Naive thymus-derived CD8-positive, alpha-beta T cell (primary cell): ENCODE measurements at places on chromosomes 1 and 21.

GRCh38 chr1:184052194-184052559 lies 647 bp downstream of the TSEN15 start:
- no peaks in the 10 kb centered on the region for H3K36me3 ChIP-seq
- peak overlapping the region; percentile 96 for H3K4me3 ChIP-seq
- DNase-seq = no peak
- H3K27ac ChIP-seq = peak overlapping the region; percentile 95
- peaks cover 49% of the 10 kb centered on the region for H3K4me1 ChIP-seq

DNA sequence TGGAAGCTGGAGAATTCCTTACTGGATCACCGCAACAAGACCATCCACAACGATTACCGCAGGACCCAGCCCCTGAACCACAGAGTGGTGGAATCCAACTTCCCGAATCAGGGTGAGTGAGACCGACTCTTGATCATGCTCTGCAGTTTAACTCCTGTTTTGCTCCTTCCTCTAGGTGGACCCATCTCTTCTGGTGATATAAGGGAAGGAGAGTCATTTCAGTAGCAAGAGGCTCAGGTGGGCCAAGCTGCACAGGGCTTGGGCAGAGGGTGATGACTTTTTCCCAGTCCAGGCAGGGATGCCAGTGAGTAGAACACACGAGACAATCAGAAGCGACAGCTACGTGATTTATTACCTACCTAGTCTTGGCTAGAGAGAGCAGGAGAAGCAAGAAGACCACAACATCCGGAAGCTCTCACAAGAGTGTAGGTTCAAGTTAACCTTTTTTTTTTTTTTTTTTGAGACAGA lies 25.2 kb downstream of the CA6 start:
- H3K27me3 ChIP-seq = no peaks in the 10 kb centered on the region
- peaks cover 53% of the 10 kb centered on the region for H3K4me1 ChIP-seq
- peak overlapping the region; percentile 97 for H3K27ac ChIP-seq
- peaks cover 24% of the 10 kb centered on the region for H3K36me3 ChIP-seq
- DNase-seq = peak; percentile 78
- peak overlapping the region; percentile 88 for H3K4me3 ChIP-seq

- no peak for DNase-seq
- H3K36me3 ChIP-seq = no peaks in the 10 kb centered on the region
- H3K27ac ChIP-seq = no peak overlapping the region
- no peaks in the 10 kb centered on the region for H3K4me1 ChIP-seq
Observed at GRCh38 chr1:3431266-3431665, 23.2 kb upstream of the ARHGEF16 start.

DNA sequence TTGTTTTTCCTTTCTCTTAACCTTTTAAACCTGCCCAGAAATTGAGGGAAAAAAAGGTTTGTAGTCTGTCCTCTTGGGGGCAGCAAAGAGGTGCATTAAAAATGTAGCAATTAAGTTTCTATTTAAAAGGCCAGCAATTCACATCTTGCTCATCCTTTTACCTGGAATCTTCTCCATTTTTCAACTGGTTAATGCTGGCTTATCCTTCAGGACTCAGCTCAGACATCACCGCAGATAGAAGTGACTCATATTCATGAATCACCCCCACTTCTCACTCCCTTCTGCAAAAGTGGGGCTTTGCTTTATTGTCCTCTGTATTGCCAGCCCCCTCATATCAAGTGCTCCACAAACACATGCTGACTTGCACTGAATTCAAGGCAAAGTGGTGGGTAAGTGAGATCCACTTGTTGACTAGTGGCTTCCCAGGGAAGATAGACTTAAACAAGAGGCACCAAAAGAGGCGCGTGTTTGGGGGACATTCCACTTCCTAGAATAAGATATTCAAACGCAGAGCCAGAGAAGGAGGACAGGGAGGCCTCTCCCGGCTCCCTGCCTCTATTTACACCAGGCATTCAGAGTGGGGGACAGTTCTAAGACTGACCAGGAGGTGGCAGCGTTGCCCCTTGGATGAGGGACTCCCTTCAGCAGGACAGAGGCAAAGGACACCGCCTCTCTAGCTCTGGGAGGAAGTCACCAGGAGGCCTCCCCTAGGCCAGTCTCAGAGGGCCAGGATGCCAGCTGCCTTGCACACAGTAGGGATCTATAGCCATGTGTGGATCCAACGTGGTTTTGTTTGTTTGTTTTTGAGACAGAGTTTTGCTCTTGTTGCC lies 23.2 kb upstream of the ZNF648 start:
- H3K36me3 ChIP-seq = no peaks in the 10 kb centered on the region
- H3K4me1 ChIP-seq = peaks cover 34% of the 10 kb centered on the region
- no peak overlapping the region for H3K4me3 ChIP-seq
- H3K27ac ChIP-seq = no peak overlapping the region
- H3K27me3 ChIP-seq = no peaks in the 10 kb centered on the region
- DNase-seq = peak; percentile 56

GRCh38 chr1:234726359-234726943 lies 116.5 kb upstream of the IRF2BP2 start:
- no peak for DNase-seq
- no peaks in the 10 kb centered on the region for H3K27me3 ChIP-seq
- no peaks in the 10 kb centered on the region for H3K36me3 ChIP-seq
- H3K4me3 ChIP-seq = no peak overlapping the region
- peak overlapping the region; percentile 100 for H3K27ac ChIP-seq
- H3K4me1 ChIP-seq = peaks cover 86% of the 10 kb centered on the region

GRCh38 chr1:35777109-35777508 lies 7.3 kb upstream of the CLSPN start:
- no peak for DNase-seq
- H3K36me3 ChIP-seq = no peaks in the 10 kb centered on the region
- no peaks in the 10 kb centered on the region for H3K27me3 ChIP-seq
- no peak overlapping the region for H3K4me3 ChIP-seq
- no peaks in the 10 kb centered on the region for H3K4me1 ChIP-seq

GRCh38 chr1:10910681-10911489 lies 101.6 kb upstream of the TARDBP start:
- H3K36me3 ChIP-seq = no peaks in the 10 kb centered on the region
- H3K4me3 ChIP-seq = no peak overlapping the region
- peaks cover 14% of the 10 kb centered on the region for H3K4me1 ChIP-seq
- H3K27ac ChIP-seq = no peak overlapping the region
- no peak for DNase-seq
- peaks cover 2% of the 10 kb centered on the region for H3K27me3 ChIP-seq

- no peak overlapping the region for H3K27ac ChIP-seq
- peaks cover 3% of the 10 kb centered on the region for H3K27me3 ChIP-seq
- no peak for DNase-seq
- no peak overlapping the region for H3K4me3 ChIP-seq
- no peaks in the 10 kb centered on the region for H3K36me3 ChIP-seq
- no peaks in the 10 kb centered on the region for H3K4me1 ChIP-seq
Observed at GRCh38 chr1:53341961-53342707, 14.3 kb upstream of the LRP8 start.
